Stimulated activated CD8-positive, alpha-beta memory T cell treated with anti-CD3 and anti-CD28 coated beads, Interleukin-15, amount 100 ng/mL, for 4 hours (primary cell): ENCODE measurements at places on chromosomes 5 and 9.

DNA sequence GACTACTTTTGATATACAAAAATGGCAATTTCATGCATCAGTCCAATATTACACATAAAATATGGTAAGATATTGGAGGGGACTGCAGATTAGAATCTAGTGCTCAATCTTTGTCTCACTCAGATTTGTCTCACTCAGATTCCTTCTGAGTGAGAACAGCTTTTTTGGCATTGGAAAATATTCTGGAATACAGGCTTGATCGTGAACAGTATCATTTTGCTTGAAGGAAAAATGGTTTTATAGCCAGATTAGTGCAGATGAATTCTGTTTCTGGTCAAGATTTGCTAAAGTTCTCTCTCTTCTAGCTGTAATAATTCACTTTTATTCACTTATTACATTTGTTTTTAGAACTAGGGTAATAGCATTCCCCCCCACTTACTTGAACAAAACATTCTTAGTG lies 51.2 kb downstream of the MAN2A1 start:
- no peak for DNase-seq

DNA sequence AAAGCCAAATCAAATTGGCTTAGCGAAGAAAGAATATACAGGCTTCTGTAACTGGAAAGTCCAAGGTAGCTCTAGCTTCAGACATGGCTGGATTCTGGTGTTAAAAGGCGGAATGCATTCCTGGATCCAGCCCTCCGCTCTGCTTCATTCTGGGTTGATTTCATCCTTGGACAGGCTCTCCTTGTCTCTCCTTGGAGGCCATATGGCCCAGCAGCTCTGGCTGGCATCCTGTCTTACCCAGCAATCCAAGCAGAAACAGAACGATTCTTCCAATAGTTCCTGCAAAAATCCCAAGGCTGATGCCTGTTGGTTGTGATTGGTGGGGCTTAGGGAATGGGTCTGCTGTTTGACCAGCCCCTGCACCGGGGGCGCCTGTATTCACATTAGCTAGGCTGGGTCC lies 37.0 kb upstream of the SAP30L start:
- no peak for DNase-seq

GRCh38 chr5:109693535-109694400 lies 4.0 kb downstream of the MAN2A1 start:
- DNase-seq: no peak

- DNase-seq: no peak
Observed at GRCh38 chr5:135246923-135247795, 151.9 kb downstream of the MACROH2A1 start.

DNA sequence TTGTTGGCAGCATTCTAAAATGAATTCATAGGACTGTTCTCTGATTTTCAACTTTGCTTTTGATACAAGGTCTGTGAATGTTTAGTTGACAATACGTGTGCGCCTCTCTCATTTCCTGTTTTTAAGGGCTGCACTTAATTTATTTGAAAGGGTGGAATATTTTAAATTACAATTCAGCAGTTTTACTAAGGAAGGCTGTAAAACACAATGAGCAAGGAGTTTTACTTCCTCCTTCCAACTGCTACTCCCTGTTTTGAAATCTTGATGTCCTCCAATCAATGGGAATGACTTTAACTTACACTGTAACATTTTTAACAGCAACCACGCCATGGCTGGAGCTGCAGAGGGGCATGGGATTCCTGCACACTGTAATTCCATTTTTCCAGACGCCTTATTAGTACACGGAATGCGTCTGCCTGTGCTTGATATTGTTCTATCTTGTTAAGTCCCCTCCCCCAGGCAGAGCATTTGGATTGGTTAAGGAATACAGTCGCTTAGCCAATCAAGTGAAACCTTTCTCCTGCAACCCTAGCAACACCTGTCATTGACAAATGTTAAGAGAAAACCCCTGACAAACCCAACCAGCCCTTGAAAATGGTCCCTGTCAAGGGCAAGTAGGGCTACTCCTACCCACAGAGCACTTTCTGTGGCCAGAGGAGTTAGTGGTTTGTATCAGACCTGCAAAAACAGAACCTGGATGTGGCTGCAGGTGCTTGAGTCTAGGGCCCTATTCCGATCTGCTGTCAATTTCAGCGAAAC lies 12.5 kb upstream of the ZSWIM6 start:
- no peak for DNase-seq

DNA sequence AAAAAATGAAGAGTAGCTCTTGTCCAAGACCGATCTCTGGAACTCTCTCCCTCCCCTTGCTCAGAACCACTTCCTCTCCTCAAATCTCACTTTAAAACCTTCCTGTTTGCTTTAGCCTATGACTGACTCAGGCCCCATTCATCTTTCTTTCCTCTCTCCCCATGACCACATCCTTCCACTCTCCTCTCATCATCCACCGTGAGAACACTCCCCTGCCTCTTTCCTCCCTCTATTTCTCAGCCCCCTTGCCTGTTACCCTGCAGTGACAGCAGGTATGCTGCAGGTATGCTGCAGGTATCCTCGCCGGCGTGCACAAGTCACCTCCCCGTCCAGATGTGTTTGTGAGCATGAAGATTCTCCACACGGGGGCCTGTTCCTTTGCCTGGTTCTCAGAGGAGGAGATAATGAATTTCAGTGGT lies 505.3 kb downstream of the CCDC171 start:
- no peak for DNase-seq

- DNase-seq: no peak
Observed at GRCh38 chr9:108478431-108479332, 377.1 kb downstream of the ACTL7B start.

DNA sequence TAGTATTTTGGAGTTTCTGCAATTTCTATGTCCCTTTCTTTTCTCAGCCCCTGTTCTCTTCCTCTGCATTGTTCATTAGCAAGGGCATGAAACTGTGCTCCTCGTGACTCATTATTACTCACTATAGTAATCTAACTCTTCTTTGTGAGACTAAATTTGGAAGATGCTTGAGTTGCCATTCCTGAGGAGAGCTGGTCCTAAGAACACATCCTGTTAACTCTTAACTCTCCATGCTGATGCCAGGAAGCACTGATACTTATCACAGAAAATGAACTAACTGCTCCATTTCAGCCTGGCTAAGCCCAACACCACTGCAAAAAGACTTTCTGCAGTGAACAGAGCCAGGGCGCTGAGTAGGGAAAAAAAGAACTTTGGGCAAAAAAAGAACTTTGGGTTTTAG lies 10.6 kb upstream of the CSNK1A1 start:
- DNase-seq: no peak

- no peak for DNase-seq
Observed at GRCh38 chr5:15496886-15497285, 3.1 kb upstream of the FBXL7 start.

DNA sequence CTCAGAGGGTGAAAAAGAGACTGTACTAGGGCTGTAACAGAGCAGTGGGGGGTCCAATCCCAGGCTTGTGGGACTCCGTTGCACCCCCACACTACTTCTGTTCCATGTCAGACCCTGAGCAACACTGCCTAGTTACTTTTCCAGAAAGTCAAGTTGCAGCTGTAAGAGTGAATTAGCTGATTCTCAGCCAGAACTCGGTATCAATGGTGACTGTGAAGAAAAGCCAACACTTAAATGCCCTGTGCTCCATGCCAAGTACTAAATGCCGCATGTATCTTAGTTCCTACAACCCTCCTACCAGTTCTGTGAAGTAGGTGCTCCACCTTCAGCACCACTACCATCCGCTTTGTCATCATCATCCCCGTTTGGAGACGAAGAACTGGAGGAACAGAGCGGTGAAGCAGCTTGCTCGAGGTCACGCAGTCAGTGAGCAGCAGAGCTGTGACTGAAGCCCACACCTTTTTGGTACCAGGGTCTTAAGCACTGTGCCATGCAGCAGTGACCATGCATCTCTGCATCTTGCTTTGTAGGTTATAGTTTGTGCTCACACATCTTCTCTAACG lies 64.3 kb downstream of the NSG2 start:
- DNase-seq: no peak

DNA sequence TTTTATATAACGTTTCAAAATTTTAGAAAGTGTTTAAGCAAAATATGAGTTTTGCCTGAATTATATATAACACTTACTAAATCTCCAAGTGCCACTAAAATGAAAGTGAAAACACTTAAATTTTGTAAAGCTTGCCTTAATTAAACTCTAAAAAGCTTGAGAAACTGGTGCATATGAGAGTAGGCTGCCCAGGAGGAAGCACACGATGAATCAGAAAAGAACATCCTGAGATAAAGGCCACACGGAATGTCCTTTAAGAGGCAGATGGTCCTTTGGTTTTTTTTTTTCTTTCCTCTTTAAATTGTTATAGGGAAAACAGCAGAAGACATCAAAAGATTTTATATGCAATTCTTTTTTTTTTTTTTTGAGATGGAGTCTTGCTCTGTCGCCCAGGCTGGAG lies 60.3 kb downstream of the HABP4 start:
- no peak for DNase-seq

- DNase-seq: no peak
Observed at GRCh38 chr5:160641405-160641804, 210.6 kb downstream of the ATP10B start.

DNA sequence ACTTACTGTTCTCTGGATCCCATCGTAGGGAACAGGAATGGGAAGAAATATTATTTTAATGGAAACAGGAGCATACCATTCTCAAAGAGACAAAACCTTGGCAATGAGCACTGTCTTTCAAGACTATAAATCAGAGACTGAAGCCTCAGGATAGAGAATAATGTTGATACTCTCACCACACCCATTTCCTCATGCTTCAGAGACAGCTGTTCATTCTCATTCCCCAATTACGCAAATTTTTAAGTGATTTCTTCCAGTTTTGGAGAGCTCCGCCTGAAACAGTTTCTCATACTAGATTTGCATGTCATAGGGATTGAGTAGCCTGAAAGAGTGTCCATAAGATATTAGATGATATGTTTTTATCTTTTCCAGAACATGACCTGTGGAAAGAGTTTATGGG lies 290.5 kb upstream of the RASA1 start:
- no peak for DNase-seq

DNA sequence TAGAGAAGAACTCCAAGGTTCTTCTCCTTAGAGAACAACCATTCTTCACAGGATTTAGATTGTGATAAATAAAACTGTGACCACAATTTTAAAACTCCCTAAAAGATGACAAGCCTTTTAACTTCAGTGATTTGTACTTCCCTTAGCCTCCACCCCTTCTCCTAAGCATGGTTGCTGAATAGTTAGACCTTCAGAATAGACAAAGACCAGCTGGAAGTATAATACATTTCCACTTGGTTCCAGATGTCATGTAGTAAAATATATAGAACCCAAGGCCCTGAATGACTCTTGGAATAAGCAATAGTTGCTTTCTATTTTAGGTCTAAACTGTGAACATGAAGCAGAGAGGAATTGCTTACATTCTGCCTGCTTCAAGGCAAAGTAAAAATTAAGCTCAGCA lies 208.7 kb downstream of the ARRDC3 start:
- DNase-seq: no peak

GRCh38 chr5:71943874-71944273 lies 163.4 kb upstream of the MAP1B start:
- no peak for DNase-seq

GRCh38 chr5:127907907-127908306 lies 175.7 kb upstream of the SLC12A2 start:
- DNase-seq: no peak

GRCh38 chr5:76292620-76293322 lies 110.3 kb upstream of the IQGAP2 start:
- no peak for DNase-seq

DNA sequence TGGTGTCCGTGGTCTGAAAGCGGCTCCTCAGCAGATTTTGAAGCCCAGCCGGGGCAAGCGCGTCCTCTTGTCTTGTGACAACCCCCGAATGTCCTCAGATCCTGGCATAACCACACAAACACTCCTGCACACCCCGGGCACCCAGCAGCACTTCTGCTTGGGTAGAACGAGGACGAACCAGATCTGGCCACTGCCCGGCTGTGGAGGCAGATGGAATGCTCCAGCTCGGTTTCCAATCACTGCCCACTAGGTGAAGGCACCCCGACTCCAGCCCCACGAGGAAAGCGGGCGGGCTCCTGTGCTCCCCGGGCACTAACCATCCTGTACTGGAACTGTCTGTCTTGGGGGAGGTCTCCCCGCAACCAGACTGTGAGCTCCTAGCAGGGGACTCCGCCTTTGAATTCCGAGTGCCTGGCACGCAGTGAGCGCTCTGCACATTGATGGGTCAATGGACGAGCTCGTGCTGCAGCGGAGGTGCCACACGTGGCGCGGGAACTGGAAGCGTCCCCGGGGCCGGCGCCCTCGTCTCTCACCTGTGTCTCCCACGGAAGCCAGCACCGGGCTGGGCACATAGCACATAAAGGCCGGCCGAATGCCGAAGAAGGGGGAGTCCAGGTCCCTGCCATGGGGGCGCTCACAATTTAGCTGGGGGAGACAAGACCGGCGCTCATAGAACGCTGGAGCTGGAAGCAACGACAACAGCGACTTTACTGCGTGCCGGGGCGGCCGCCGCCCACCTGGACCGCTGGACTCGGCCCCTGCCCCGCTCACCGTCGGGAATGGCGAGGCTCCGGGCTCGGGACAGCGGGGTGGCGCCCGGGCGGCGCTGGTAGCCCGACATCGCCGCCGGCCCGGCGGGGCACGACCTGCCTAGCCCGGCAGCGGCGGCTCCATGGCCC lies 608 bp downstream of the ENTR1 start:
- DNase-seq: no peak
